Fibroblast of gingiva (primary cell): ENCODE measurements at places on chromosomes 4 and X.

DNA sequence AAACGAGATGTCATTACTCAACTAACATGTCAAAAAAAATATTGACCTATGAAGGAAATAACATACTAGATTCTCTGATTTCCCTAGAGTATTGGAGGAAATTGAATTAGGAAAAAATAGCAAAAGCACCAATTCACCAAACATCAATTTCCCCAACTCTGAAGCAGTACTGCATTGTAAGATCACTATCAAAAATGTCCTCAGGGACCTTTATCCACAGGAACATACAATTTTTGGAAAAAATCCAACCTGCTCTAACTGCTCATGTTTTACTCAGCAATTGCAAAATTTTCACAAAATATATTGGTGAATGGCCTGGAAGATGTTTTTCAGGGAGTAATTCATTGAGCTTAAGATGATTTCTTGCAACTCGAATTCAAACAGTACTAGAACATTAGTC lies 239.0 kb upstream of the GIMD1 start:
- DNase-seq, result no peak

DNA sequence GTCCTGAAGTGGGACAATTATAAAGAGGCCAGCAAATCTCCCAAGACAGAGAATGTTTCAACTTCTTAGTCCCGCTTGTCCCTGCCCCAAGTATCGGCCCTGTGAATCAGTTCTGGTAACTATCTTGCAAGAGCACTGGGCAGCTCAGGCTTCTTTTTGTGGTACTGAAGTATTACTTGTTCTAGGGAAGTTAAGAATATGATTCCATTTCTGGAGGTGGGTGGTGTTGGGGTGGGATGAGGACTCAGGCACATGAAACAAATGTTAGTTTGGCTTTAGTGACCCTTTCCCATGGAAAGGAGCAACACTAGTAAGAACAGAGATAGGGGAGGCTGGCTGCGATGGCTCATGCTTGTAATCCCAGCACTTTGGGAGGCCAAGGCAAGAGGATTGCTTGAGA lies 28.9 kb downstream of the HOPX start:
- no peak for DNase-seq

- peak; percentile 91 for DNase-seq
Measured at GRCh38 chrX:74421036-74421739, at the start of gene SLC16A2. TSS of gene SLC16A2 (plus strand) at chrX:74421493. CDS start at chrX:74421638, 145 bp downstream.

DNA sequence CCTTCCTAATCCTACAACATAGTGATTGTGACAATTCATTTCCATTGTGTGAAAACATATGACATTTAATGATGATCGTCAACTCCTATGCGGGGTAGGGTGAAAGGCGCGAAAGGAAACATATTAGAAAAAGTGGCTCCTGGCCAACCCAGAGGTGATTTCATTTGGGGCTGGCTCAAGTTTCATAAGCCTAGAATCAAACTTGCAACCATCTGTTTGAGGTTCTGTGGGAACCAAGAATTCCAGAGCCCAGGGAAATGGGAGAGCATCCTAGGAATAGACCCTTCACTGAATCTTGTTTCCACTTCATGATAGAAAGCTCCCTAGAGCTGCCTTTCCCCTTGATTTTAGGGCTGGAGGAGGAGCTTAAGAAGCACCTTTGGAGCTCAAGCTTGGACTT lies 101.3 kb upstream of the EGFL6 start:
- DNase-seq, result no peak

DNA sequence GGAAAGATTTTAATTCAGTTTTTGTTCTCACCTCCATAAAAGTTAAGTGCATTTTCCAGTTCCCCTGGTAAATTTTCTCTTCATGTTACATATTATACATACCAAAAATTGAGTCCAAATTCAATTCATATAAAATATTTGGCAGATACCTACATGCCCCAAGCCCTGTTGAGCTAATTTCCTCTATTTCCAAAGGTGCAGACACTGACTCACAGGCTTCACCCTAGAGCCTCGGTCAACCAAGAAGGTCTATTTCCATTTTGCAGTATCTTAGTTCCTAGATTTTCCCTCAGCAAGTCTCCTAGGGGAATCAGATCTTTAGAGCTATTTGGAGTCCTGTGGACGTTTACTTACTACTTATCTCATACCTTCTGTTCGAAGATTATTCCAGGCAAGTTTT lies 174.4 kb downstream of the TSPAN5 start:
- DNase-seq, result no peak

DNA sequence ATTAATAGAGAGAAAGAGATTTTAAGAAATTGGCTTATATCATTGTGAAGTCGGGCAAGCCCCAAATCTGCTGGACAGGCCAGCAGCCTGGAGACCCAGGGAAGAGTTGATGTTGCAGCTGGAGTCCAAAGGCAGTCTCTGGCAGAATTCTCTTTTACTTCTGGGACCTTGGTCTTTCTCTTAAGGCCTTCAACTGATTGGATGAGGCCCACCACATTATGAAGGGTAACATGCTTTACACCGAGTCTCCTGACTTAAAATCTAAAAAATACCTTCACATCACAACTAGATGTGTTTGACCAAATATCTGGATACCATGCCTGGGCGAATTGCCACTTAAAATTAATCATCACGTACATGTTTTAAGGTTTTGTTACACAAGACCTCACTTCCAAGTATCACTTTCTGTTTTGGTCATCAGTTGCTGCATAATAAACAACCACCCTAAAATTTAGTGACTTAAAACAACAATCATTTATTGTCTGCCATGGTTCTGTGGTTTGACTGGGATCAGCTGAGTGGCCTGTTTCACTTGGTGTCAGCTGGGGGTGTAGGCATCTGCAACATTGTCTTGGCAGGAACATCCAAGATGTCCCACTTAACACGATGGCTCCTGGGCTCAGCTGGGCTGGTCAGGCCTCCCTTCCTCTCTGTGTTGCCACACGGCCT lies 3.4 kb downstream of the CD38 start:
- DNase-seq, result no peak

DNA sequence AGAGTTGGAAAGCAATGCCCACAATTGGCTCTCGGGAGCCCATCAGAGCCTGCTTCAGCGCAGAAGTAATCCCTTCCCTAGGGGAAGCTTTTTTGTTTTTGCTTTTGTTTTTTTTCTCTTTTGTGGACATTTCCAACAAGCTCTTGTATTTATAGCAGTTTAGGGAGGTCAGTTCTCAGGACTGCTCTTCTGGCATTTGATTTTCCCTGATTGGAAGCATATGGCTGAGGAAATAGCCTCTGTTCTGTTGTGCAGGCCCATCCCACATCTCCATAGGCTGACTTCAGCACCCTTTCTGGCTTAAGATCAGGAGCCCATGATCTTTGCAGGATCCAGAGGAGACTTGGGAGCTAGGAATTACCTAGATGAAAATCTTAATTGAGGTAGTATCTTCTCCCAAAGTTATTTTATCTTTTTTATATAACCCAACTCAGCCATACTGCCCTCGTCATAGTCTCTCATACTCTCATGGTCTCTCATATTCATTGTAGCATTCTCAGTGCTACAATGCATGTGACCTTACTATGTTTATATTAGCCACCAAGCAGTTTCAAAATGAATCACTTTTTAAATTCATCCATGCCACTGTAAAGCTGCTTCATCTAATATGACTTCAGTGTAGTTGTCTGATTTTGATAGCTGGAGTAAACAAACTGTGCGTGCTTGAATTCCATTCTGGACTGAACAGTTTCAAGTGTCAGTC lies 16.7 kb downstream of the PAGE4 start:
- DNase-seq, result no peak

DNA sequence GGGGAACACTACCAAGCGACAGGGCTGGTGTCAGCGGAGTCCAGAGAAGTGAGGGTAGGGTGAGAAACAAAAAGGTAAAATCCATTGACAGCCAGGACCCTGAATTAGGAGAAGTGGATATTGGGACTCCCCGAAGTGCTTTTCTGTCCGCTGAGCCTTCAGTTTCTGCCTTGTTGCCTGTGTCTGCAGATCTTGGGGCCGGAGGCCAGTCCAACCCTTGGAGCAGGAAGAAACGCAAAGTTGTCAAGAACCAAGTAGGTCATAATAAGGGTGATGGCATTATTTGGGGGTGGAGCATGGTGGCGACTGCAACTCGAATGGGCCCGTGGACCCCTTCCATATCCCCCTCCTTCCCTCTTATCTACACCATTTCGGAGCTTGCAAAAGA lies 1.0 kb downstream of the ARMCX1 start:
- DNase-seq, result no peak

DNA sequence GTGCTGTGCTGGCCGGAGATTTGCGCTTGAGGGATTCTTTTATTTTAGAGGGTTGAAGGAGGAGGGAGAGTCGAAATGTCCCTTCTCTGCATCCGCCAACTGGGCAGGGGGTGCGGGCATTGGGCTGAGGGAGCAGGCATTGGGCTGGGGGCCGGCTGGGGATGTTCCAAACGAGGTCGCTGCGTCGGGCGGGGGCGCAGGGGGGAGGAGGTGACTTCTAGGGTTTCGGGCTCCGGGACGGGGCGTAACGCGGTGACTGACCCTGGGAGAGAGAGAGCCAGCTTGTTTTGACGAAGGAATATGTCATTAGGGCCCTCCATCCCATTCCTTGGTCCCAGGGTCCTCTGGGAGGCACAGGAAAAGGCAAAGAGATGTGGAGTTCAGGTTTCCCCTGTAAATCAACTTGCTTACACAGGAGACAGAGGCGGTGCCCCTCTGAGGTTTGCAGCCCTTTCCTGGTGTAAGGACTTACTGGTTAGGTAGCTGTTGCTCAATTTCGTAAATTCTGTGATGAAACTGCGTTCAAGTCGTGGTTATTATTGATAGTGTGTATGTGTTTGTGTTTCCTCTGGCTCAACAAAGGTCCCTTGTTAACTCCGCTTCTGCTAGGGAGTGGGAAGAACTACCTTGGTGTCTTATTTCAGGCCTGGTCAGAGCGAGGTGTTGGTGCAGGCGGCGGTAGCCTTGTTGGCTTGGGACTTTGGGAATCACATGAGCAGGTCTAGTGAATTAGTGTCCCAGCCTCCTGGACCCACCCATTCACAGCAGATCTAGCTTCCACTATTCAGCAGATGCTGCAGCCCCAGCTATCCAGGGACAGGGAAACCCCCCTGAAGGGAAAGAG lies 716 bp downstream of the FHIP1A start:
- no peak for DNase-seq

GRCh38 chrX:19388741-19389140 lies 45.0 kb downstream of the PDHA1 start:
- no peak for DNase-seq

DNA sequence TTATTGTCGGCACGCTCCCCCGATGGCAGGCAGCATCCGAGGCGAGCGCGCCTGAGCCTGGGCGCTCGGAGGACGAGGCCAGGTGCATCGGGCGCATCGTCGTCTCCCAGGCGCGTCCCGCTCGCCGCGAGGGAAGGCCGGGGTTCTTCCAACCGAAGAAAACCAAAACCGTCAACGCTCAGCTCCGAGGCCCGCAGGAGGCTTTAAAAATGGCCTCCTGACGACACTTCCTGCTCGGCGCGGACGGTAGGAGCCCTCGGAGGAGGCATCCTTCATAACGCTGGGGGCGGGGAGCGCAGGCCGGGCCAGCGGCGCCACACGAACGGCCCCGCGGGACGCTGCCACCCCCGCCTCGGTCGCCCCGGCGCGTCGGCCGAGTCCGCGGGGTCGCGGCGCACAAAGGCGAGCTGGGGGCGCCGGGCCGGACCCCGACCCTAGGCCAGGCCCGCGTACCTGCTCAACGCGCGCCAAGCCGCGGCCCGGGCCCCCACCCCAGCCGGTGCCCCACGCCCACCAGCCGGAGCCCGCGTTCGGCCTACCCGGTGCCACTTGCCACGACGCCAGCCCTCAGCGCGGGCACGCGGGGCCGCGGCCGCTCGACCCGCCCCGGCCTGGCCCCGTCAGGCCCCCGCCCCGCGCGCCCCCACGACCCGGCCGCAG lies 501 bp downstream of the ZNF518B start:
- DNase-seq, result peak; percentile 48
